ENCODE measurements at places on chromosomes 1 and 21. TPM values are rescaled to one million over a fixed set of nuclear protein-coding genes. Genes with fewer than 3 reads are reported as not detected.
A peak's percentile ranks its signal among the peaks of the same experiment; 100 is the strongest.

Gene OR6K3
- total RNA-seq, result not detected

Gene FCRL2
- 0.56 TPM for total RNA-seq

Gene BLACAT1
- 2.1 TPM for total RNA-seq

GRCh38 chr1:63042278-63042677 lies 258.3 kb downstream of the ATG4C start:
- ATAC-seq, result no peak

GRCh38 chr1:221782477-221782876 lies 40.6 kb upstream of the DUSP10 start:
- ATAC-seq, result no peak

GRCh38 chr1:41631154-41631553 lies 146.7 kb upstream of the EDN2 start:
- no peak for ATAC-seq

DNA sequence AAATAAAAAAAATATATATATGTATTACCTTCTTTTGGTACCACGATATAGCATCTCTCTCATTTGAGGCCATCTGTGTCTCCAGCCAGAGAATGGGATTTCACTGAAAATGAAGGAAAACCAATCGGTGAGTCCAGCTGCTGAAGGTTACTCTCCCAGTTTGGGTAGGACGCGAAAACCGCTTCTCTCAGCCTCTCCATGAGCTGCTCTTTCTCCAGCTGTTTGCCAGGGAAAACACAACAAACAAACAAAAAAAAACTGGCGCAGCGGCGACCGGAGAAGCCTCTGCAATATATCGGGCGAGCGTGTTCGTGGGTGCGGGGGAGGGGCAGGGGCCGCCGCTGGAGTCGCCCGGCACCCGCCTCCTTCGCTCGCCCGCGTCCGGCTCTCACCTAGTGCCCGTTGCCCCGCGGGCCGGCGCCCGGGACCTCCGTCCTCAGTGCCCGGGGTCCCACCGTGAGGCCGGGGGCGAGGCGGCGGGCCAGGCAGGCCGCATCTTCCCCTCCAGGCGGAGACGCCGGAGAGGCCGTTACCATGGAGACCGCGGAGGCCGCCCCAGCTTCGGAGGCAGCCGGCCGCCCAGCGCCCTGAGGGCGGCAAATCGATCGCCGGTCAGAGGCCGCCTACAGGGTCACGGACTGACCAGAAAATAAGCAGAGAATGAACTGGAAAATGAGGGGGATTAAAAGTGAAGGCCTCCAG lies 504 bp downstream of the PHTF1 start:
- ATAC-seq, result peak; percentile 69

DNA sequence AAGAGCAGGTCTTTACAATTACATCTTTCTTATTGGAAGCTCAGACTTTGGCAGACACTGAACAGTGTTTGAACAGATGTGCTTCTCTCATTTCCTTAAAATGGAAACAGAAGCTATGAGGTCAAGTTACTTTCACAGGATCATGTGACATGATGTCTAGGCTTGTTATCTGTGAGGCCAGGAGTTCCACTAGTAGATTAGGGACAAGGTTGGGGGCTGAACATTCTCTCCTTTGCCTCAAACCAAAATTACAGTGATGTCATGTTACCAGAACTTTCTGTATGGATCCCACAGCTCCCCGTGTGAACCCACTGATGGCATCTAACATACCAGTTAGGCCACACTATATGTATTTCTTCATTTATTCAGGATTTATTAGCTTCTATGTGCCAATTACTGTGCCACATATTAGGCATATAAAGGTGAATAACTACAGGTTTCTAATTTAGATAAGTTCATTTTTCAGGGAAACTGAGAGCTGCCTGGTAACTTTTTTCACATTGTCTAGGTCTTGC lies 6.0 kb downstream of the DYNLT5 start:
- ATAC-seq, result no peak

- ATAC-seq, result no peak
These were observed 397.3 kb downstream of the LMX1A start for GRCh38 chr1:164958982-164959768.

- ATAC-seq, result no peak
These were observed 103.4 kb downstream of the ETS2 start for GRCh38 chr21:38909109-38909508.

- ATAC-seq, result no peak
These were observed 470.4 kb upstream of the USP24 start for GRCh38 chr1:55685560-55685959.

Measured in esophagus mucosa (tissue), 1 donor.